ENCODE measurements at places on chromosomes 5 and 9.

- DNase-seq = peak; percentile 29
Observed at GRCh38 chr9:89576404-89576839, 28.4 kb upstream of the GADD45G start.

- DNase-seq = no peak
Observed at GRCh38 chr5:173823721-173824567, 64.2 kb upstream of the CPEB4 start.

DNA sequence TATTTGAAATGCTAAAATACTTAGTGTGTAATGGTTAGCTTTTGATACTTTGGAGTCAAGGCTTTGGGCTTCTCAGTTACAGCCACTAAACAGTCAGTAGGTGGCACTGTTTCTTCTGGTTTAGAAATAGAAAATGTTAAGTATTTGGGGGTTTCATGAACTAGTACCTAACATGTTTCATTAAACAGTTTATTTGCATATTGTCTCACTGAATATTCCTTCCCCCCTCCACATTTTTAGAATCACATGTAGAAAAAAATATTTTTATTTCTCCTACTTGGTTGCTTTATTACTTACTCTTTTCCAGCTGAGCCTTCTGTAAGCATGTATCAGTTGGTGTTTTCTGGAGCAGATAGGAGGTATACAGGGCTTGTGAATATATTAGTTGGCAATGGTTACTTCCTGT, 48.0 kb downstream of the IPO11 start:
- DNase-seq = no peak

DNA sequence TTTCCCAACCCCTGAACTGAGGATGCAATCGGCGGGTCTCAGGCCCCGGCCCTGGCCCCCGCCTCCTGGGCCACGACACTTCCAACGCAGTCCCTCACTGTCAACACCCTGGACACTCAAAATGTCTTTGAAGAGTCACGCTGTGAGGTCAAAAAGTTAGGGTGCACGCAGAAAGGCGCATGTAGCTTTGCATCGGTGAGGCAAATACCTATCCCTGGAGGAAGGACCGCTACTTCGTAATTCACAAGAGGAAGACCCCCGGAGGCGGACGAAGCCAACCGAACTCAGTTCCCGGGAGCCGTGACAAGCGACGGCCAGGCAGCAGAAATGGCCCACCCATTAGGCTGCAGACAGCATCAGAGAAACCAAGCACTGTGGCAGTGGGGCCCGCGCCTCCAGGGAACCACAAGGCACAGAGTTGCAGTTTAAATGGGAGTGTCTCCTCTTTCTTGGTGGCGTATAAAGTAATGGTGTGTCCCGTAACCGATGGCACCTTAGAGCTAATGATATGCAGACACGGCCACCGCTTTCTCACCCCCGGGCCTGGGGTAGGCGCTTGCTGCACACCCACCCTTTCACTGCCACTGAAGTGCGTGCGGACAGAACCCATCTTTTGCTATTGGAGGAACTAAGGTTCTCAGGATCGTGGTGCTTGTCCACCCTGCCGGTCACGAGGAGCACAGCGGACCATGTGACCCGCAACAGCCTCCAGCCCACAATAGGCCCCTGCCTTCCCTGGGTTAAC, 9.0 kb downstream of the ADAMTS2 start:
- no peak for DNase-seq

- peak; percentile 5 for DNase-seq
Observed at GRCh38 chr5:138752341-138752950, 779 bp upstream of the CTNNA1 start.

GRCh38 chr5:133824661-133825254, 143.7 kb downstream of the C5orf15 start:
- no peak for DNase-seq

GRCh38 chr5:13780081-13780480, 164.4 kb downstream of the DNAH5 start:
- DNase-seq = no peak

- peak; percentile 68 for DNase-seq
Observed at GRCh38 chr5:7745882-7746610, 104.9 kb downstream of the CFAP90 start.

DNA sequence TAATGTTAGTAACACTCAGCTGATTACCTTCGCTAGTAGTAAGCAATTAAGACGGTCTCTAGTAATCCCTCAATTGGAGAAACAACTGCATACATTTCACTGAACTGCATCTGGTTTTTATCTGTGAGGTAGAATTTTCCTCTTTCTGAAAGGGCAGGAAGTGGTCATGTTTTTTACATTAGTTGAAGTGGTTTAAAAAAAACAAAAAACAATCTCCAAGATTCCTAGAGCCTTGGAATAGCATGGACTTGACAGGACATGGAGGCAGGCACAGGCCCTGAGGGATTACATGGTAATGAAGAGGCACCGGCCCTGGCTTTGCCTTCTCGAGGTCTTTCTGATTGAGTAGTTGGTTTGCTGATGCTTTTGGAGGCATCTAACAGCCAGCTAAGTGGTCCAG, 25.8 kb downstream of the THBS4 start:
- no peak for DNase-seq

- no peak for DNase-seq
Observed at GRCh38 chr5:180467989-180468731, 26.0 kb upstream of the CNOT6 start.

Measured in hippocampal formation (tissue), 2 donors.